GM04504 (cell line): ENCODE measurements at places on chromosomes 1 and 21.
A peak's percentile ranks its signal among the peaks of the same experiment; 100 is the strongest.

- peak; percentile 10 for DNase-seq
Observed at GRCh38 chr1:160070243-160071163, 543 bp upstream of the KCNJ10 start.

DNA sequence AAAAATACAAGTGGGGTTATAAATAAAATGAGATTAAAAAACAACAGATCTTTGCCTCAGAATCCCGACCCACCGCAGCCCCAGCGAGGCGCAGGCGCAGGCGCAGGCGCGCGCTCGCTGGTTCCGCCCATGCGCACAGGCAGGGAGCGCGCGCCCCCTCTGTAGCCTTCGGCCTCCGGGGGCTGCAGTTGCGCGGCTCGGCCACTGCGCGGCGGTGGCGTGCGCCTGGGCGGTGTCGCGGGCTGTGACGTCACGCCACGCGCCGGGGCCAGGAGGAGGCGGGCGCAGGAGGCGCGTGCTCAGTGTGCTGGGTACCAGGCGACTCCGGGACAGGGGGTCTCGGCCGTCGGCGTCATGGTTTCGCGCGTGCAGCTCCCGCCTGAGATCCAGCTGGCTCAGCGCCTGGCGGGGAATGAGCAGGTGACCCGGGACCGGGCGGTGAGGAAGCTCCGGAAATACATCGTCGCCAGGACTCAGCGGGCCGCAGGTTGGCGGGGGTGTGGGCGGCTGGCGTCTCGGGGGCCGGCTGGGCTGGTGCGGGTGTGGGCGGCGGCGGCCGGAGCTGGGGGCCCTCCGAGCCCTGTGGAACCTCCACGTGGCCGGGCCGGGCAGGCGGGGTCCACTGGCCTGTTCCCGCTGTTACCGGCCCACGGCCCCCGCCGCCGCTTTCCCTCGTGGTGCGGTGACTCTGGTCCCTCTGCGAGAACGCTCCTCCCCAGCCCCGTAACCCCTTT, at the start of gene RRP1:
Gene RRP1, plus strand, starts transcription at position 302 of the 734 bp plus-strand sequence. Its CDS starts 53 bp downstream, at position 355.
- peak; percentile 78 for DNase-seq

GRCh38 chr1:219310181-219310728, 136.6 kb downstream of the LYPLAL1 start:
- DNase-seq = no peak

- DNase-seq = no peak
Observed at GRCh38 chr1:55959136-55959548, 620.2 kb downstream of the PLPP3 start.

DNA sequence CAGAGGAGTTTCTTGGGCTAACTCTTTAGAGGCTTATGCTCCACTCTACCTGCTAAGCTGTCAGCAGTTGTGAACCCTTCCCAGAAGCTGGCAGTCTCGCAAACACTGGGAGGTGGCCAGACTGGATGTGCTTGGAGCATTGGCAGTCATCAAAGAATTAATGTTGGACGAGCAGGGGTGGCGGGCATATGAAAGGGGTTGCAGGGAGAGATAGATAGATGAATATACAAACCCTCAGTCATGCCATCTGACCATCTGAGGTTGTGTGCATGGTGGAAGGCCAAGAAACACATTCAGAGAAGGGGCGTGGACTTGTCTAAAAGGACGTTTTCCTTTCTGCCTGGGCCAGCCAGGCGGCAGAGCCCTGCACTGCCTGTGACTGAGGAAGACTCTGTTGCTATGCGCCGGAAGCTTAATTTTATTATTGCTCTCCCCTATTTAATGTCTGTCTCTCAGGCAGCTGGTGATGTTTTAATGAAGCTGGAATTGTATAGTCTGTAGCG, 164.4 kb downstream of the PBX1 start:
- no peak for DNase-seq

DNA sequence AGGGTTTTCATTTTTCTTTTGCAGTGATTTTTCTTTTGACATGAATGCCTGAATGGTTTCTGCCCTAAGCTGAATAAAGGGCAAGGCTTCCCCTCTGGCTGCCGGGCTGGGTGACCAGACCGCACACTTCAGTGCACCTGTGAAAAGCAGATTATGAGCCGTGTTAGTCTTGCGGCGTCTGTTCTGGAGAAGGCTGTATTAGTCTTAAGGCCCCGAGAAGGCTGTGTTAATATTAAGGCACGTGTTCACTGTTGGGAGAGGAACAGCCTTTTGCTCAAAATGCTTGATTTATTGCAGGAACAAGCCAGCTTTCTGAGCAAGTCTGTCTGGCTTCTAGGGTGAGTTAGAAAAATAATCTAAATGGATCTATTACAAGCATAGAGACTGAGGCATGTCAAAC, 54.7 kb upstream of the DNAH14 start:
- DNase-seq = no peak

GRCh38 chr1:65493802-65494201, 73.3 kb downstream of the LEPR start:
- no peak for DNase-seq

- no peak for DNase-seq
Observed at GRCh38 chr1:46084553-46085451, 47.6 kb downstream of the PIK3R3 start.

GRCh38 chr1:206965781-206966180, 4.5 kb downstream of the FCAMR start:
- DNase-seq = no peak

DNA sequence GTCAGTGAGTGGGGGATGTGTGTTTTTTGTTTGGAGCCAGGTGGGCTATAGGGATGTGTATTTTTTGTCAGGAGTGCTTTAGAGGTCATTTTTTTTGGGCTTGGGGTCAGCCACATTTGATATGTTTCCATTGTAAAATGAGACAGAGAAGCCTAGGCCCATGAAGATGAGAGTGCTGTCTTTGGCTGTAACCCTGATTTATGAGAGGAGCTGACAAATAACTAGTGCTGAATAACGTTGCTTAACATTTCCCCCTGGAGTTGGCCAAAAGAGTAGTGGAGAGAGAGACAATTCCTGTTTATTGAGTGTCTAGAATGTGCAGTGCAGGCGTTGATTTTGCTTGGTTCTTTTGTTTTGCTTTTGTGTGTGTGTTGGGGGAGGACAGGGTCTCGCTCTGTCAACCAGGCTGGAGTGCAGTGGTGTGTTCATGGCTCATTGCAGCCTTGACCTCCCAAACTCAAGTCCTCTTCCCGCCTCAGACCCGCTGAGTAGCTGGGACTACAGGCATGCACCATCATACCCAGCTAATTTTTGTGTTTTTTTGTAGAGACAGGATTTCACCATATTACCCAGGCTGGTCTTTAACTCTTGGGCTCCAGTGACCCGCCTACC, 64.7 kb downstream of the S1PR1 start:
- no peak for DNase-seq

- DNase-seq = no peak
Observed at GRCh38 chr1:151485685-151486255, 25.4 kb upstream of the CGN start.

DNA sequence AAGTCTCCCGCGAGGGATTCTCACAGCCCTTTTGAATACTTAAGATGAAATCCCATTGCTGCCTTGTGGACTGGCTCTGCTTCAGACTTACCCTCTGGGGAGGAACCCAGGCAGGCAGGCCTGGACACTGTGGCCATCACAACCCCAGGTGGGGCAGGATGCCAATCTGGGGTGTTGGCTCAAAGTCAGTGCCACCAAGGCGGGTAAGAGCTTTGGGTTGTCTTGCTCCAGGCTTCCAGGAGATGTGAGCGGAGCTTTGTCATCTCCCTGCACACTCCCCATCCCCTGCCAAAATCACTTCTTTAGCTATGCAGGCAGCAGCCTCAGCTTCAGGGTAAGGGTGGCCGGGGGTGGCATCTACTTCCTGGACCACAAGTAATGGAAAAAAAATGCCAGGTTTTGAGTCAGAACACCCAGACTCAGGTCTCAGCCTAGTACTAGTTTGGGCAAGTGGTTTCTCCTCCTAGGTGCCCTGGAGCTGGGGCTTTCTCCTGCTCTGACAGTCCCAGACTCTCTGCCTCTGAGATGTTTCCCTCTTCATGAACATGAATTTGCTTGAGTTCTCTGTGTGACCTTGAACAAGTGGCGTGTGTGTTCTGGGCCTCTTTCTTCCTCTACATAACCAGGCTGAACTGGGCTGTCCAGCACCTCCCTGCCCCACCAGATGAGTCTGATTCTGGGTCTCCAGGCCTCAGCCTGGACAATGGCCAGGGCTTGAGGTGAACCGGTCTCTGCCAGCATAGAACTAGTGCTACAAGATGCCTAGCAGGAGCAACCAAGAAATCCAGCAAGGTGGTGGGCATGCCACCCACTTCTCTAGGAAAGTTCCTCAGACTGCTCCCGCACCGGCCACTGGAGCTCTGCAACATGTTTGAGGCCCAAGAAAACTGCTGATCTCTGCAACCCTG, 65.4 kb downstream of the VWA5B1 start:
- DNase-seq = no peak

DNA sequence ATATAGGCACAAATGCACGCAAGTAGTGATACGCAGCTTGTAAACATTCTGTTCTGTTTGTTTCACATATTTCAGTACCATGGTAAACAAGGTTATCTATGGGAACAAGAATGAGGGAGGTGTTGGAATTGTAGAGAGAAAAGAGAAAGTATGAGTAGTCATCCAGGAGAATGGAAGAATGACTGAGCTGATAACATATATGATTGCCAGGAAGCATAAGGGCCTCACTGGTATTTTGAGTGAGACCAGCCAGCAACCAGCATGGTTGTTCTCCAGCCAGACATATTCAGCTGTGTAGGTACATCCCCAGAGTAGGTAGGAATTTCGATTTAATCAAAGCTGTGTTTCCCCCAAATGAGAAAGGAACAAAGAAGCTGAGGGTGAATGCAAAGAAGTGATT, 58.9 kb upstream of the ARTN start:
- no peak for DNase-seq

DNA sequence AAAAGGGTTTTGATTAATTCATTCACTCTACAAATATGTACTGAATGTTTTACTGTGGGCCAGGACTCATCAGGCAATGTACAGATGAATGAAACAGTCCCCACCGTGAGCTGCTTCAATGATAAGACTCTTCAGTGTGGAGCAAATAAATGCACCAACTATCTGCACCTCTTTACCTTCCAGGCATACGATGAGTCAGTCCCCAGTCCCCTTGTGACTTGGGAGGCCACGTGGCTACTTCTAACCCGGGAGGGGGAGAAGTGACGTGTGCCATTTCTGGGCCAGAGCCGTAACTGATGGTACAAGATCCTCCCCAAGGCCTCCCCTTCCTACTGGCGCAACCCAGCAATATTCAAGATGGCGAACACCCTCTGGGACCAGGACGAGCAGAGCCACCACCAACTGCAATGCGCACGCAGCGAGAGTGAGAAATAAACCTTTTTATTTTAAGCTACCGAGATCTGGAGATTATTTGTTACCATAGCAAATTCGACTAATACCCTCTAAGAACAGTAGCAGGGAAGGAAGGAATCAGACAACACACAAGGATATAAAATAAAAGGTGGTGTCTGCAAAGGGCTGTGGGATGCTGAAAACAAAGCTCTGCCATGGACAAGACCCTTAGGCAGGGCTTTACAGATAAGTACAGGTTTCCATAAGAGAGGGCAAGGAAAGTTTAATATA, 74.5 kb downstream of the NPHP4 start:
- no peak for DNase-seq

DNA sequence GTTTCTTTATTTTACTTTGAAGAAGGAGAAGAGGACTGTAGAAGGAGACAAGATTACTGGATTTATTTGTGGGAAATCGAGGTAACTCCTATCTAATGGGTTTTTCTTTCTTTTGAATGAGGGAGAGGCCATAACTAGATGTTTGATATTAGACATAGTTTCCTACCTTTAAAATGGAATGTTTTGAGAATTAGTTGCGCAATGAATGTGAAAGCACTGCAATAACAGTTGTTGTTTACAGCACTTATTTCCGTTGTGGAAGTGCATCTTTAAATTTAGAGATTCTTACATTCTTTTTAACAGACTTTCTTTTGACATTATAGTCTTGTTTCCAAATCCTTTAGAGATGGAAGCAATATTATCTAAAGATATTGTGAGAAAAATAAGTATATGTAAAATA, 229.0 kb downstream of the SRGAP2C start:
- DNase-seq = no peak

GRCh38 chr1:83751602-83752001, 247.3 kb downstream of the TTLL7 start:
- no peak for DNase-seq

GRCh38 chr1:109935451-109935900, 24.8 kb downstream of the CSF1 start:
- no peak for DNase-seq

GRCh38 chr1:77218477-77219165, 609 bp downstream of the PIGK start:
- DNase-seq = no peak

GRCh38 chr1:171140401-171140800, 44.7 kb upstream of the FMO2 start:
- no peak for DNase-seq

- DNase-seq = no peak
Observed at GRCh38 chr1:100767176-100767890, 47.8 kb downstream of the VCAM1 start.

- DNase-seq = peak; percentile 85
Observed at GRCh38 chr21:46035809-46036695, 54.5 kb downstream of the COL6A1 start.

- DNase-seq = no peak
Observed at GRCh38 chr1:36486439-36487335, 4.0 kb upstream of the CSF3R start.

- no peak for DNase-seq
Observed at GRCh38 chr1:245488346-245489129, 333.8 kb downstream of the KIF26B start.

DNA sequence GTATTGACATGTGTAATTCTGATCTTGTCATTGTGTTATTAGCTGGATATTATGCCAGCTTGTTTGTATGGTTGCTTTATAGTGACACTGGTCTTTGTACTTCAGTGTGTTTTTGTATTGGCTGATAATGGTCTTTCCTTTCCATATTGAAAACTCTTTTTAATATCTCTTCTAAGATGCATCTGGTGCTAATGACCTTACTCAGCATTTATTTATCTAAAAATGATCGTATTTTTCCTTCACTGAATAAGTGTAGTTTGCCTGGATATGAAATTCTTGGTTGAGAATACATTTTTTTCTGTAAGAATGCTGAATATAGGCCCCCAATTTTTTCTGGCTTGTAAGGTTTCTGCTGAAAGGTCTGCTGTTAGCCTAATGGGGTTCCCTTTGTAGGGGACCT, 465.5 kb upstream of the TMPRSS15 start:
- no peak for DNase-seq

GRCh38 chr1:229907884-229908638, 159.0 kb upstream of the GALNT2 start:
- DNase-seq = no peak

DNA sequence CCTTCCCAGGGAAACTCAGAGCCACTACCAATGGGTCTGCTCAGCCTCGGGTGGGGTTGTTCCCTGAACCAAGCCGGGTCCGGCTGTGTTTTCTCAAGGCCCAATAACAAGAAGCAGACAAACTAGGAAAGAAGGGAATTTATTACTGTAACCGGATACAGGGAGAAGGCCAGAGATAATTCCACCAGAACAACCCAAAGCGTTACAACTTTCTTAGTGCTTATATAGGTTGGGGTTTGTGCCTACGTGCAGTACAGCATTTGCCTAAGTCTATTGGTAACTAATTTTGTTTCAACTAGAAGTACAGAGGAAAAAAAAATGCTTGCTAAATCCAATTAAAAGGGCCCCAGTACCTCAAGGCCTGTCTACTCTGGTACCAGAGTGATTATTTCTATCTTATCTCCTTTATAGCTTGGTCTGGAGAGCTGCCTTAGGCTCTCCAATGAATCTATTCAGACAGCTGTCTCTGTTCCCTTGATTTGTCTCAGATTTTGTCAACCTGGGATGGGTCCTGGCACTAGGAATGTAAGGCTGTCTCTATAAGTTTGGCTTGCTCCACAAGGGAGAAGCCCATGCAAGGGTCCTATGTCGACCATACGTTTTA, 57.3 kb upstream of the CCDC190 start:
- no peak for DNase-seq

- no peak for DNase-seq
Observed at GRCh38 chr1:41530411-41530810, 45.9 kb upstream of the EDN2 start.
